A549 (cell line): ENCODE measurements at places on chromosomes 16 and 17. TPM values are rescaled to one million over a fixed set of nuclear protein-coding genes. Genes with fewer than 3 reads are reported as not detected.

DNA sequence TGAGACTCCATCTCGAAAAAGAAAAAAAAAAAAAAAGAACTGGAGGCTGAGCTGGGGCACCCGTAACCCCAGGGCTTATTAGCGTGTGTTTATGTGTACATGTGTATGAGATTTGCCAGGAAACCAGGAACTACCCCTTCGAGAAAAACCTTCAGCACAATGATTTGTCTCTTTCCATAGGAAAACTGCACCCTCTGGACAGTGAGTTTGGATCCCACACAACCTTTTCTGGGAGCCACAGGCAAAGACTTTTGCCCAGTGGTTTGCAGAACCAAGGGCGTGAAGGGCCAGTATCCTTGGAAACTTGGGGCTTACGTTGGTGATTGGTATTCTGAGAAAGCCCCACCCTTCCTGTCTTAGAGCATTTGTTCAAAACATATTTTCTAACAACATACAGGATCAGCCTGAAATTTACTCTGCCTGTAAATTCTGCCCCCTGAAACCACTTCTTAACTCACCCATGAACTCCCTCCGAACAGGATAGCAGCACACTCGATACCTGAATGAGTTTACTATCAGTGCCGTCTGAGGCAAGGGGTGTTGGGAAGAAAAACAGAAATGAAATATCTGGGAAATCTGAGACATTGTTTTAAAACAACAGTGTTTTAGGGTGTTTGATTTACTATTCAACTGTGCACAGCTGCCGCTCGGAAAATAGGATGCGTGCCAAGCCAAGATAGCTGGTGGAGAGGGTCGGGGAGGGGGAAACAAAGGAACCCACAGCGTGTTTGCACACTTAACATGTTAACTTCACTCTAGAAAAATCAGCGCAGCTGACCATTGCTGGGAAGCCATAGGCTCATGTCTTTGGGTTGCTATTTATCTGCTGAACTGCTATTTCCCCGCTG, 40.2 kb upstream of the MAF start:
- DNase-seq: no peak

DNA sequence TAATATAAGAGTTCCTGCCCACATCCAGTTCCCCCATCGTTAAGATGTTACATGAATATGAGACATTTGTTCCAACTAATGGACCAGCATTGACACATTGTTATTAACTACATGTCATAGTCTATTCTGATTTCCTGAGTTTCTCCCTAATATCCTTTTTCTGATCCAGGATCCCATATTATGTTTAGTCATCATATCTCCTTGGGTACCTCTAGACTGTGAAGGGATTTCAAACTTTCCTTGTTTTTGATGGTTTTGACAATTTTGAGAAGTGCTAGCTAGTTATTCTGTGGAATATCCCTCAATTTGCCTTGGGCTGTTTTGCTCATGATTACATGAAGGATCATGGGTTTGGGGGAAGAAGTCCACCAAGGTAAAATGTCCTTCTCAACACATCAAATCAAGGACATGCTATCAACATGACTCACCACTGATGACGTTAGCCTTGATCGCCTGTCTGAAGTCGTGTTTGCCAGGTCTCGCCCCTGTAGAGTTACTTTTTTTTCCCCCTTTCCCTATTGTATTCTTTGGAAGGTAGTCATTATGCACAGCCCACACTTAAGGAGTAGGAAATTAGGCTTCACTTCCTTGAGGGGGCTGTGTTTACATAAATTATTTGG, 42.5 kb downstream of the CACNG3 start:
- no peak for DNase-seq

DNA sequence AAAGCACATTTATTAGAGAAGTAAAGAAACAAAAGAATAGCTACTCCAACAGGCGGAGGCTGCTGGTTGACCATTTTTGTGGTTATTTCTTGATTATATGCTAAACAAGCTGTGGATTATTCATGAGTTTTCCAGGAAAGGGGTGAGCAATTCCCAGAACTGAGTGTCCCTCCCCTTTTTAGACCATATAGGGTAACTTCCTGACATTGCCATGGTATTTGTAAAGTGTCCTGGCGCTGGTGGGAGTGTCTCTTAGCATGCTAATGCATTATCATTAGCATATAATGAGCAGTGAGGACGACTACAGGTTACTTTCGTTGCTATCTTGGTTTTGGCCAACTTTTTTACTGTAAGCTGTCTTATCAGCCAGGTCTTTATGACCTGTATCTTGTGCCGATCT, 12.2 kb upstream of the HS3ST4 start:
- DNase-seq: no peak

DNA sequence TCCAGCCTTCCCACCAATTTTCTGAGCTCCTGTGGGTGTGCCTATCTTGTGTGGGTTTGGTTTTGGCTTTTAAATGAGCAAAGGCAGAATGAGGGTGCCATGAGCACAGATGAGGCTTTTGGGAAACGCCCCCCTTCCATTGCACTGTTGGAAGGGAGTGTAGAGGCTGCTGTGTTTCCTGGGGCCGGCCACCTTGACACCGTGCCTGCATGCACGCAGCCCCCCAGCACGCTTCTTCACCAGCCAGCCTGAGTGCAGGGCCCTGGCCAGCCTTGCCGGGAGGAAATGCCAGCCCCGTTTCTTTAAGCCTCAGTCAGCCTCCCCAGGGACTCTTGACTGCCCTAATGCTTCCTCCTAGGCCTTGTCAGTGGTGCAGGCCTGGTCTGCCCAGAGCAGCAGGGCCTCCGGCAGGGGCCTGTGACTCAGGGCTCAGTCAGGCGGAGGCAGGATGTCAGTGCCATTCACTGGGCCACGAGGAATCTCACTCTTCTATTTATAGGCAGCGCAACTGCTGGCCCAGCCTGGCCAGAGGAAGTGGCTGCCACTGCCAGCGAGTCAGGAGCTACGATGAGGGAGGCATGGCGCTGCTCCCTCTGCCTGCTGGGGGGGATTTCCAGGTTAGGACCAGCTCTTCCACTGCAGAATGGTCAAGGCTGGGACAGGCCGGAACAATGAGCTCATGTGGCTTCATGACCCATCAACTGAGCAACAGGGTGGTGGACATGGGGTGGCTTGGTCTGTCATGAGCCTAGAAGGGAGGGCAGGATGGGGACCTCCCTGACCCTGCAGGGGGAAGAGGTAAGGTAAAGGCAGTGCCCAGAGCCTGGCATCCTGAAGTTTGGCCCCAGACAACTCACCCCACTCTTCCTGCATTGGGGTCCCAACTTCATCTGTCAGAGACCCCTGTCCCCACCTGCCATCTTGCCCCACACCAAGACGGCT, 205.2 kb downstream of the RAB11FIP4 start:
- peak; percentile 87 for DNase-seq

DNA sequence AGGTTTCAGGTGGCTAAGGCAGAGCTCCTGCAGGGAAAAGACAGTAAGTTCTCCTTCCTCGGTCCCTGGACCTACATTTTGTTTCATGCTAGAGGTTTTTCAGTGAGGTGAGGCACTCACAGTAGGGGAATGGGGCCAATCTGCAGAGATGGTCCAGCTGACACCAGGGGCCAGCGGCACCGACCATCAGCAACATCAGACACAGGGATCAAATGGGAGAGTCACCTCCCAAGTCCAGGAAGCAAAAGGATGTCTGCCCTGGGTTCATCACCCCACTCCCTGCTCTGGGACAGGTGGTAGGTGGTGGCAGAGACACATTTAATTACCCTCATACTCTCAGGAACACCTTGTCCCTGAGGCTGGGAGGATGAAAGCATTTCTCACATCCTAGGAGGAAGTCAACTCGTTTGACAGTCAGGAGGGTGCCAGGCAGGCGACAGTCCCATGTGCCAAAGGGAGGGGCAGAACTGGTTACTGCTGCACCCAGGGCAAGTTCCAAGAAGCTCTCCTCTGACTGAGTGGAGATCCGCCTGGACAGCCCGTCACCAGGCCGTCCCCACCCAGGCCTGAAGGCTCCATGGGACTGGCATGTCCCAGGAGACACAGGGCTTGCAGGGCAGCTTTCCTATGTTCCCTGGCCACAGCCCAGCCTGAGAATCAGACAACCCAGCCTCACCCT, 19.2 kb downstream of the ATP6V0D1 start:
- DNase-seq: no peak

- DNase-seq: no peak
Observed at GRCh38 chr16:48619979-48620378, 10.0 kb upstream of the N4BP1 start.

GRCh38 chr16:67312719-67313118, 13.8 kb downstream of the KCTD19 start:
- DNase-seq: no peak

- DNase-seq: peak; percentile 47
Observed at GRCh38 chr16:84648595-84649510, 542 bp downstream of the KLHL36 start.

DNA sequence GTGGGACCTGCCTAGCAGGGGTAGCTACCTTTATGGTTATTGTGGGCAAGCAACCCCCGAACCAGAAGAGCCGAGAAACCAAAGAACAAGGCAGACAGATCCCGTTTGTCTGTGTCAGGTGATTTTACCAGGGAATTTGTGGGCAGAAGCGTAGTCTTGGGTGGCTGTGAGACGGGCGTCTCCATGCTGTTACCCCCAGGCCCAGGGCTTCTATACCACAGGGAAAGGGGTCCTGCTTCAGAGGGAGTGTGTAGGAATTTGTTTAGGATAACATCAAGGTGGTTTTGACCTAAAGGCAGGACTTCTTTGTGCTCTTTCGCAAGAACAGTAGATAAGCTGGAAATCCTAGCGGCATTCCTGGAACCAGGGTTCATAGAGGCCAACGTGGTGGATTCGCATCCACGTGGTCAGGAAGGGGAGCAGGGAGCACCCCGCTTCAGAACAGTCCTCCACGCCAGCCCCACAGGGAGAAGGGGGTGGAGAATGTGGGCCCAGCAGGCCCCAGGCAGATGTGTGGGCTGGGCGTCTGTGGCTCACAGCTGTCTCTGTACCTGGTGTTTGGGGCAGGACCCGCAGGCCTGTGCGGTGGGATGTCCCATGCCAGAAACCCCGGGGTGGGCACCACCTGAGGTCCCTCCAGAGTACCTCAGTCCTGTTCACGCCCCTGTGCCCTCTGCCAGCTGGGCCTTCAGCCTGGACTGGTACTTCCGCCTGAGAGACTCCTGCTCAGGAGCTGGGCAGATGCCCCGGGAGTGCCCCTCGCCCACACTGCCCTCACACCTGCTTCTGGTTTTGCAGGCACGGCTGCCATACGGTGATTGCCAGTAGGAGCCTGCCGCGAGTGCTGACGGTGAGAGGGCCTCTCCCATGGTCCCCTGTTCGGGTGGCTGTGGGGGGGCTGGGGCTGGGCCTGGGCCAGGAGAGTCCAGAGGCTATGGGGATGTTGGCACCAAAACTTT, 4.1 kb downstream of the DECR2 start:
- DNase-seq: no peak

DNA sequence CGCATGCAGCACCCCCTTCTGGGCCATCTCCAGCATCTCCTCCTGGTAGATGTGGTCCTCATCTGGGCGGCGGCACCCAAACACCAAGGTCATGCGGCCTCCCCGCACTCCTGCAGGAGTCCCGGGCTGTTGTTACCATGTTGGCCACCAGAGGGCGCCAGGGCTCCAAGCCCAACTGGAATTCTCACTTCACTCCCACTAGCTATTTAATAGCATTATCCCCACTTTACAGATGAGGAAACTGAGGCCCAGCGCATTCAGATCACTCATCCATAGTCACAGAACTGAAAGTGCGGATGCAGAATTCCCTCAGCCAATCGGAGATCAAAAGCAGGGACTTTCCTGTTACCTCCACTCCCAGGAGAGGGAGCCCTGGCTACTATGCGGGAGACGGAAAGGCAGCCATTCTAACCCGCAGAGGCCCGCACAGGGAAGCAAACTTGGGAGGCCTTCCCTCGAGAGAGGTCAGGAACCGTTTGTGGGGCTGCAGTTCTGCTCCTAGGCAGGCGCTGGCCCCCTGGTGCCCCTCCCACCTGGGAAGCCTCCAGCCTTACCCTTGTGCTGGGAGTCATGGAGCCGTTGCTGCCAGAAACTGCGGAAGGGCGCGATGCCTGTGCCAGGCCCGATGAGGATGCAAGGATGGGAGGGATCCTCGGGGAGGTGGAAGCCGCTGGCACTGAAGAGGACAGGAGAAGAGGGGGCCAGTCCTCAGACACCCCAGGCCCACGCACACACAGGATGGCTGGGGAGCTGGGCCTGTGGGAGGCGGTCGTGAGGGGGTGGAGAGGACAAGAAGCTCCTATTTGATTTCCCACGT, 40.1 kb downstream of the NOS2 start:
- DNase-seq: peak; percentile 45

DNA sequence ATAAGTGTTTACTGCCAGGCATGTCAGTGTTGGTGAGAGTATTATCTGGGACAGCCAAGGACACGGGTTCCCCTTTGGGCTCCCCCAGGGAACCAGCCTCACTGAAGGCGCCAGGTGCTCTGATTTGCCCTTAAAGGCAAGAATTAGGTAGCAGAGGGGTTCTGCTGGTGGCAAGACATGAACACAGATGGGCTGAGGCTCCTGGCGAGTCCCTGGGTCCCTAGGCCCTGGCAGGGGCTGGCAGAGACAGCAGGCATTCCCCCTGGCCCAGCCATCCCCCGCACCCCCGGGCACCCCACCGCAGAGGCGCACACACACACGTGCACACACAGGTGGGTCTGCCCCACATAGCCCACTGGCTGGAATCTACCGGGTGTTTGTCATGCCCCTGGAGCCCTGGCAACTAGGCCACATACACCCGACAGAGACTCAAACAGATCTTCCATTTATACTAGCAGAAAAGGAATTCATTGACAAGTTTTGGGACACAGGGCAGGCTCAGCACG, 153.3 kb downstream of the C16orf78 start:
- DNase-seq: no peak

The IGFALS gene
- 0.05 to 0.08 TPM in 2 of 3 replicates, not detected in the other for polyA plus RNA-seq

The RHBDF1 gene
- polyA plus RNA-seq: 17.5 to 20.5 TPM (median 19.2 TPM) in 3 replicates

The HSD17B2 gene
- not detected in 3 replicates for polyA plus RNA-seq

The CHST4 gene
- polyA plus RNA-seq: 0.04 to 0.10 TPM (median 0.05 TPM) in 3 replicates

The TAOK2 gene
- 28.2 to 30.8 TPM (median 30.7 TPM) in 3 replicates for polyA plus RNA-seq

The MSRB1 gene
- 27.7 to 38.4 TPM (median 37.5 TPM) in 3 replicates for polyA plus RNA-seq

The HBA2 gene
- polyA plus RNA-seq: 0.23 to 0.68 TPM in 2 of 3 replicates, not detected in the other
